ENCODE measurements at places on chromosomes 13 and 19.

DNA sequence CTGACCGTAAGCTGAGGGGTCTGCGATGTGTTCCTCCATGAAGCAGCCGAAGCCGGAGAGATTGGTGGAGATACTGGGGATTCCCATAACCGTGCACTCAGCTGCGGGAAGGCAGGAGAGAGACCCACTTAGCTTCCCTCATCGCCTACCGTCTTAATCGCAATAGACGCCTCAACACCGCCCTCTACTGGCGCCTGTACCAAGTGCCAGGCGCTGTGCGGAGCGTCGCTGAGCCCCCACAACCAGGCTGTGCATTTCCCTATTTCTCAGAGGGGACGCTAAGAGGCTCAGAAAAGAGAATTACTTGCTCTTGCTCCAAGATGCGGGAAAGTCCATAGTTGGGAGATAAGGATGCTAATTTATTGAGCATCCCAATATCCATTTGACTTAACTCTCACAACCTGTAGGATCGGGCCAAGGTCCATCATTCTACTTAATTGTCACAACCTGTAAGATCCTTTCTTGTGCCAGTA lies 5.8 kb downstream of the FTL start:
- DNase-seq = peak; percentile 65

- no peak for DNase-seq
Observed at GRCh38 chr13:107258599-107259187, 690.8 kb upstream of the ARGLU1 start.

- DNase-seq = no peak
Observed at GRCh38 chr19:6274756-6275155, 5.0 kb downstream of the MLLT1 start.

- DNase-seq = no peak
Observed at GRCh38 chr19:47607564-47608073, 1.3 kb upstream of the BICRA start.

DNA sequence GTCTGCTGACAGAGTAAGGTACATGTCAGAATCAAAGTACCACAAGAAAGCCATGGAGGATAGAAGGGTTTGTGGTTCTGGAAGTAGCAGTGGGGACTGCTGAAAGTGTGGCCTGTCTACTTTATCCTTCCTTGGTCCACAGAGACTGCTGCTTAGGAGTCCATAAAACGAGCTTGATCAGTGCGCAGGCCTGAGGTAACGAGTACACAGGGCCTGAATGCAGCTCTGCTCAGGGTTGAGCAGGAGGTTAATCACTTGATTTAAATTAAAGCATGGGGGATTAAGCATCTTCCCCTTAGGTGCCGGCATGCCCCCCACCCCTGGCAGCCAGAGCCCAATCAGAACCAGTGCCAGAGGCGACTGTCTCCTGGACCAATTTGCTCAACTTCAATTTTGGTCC lies 34.9 kb upstream of the WASF3 start:
- DNase-seq = no peak

GRCh38 chr19:18700501-18701249 lies 17.2 kb downstream of the CRTC1 start:
- DNase-seq = peak; percentile 63

GRCh38 chr19:33866696-33867095 lies 70.0 kb downstream of the KCTD15 start:
- DNase-seq = no peak

DNA sequence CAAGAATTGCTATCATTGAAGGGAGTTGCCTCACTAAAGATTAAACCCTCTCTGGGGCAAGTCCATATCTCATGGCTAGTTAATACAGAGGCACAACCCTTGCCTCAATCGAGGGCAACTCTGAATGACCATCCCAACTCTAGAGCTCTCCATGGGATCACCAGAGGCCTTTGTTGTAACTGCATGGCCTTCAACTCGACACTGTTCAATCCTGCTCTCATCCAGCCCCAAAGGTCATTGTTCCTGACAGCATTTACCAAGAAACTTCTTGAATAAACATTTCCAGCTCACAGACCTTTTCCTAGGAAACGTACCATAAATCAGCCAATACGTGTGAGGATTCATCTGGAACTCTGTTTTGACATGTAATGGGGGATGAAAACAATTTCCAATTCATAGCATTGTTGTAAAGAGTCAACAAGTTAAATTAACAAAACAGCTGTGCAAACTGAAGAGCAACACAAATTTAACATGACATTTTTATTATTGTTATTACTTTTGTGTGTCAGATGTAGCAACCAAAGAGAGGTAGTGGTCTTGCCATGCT lies 452.7 kb downstream of the SUCLA2 start:
- DNase-seq = no peak

DNA sequence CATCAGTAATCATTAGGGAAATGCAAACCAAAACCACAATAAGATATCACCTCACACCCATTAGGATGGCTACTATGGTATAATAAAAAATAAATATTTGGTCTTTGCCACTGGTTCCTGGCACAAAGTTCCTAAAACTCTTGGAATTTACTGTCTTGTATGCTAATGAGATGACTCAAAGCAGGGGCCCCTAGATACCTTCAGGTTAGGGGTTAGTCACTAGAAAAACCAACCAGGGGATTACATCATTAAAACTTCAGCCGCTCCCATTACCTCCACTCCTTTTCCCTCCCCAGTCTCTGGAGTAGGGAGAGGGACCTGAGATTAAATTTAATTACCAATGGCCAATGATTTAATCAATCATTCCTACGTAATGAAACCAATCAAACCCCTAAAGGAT lies 49.6 kb downstream of the THSD1 start:
- DNase-seq = no peak

- DNase-seq = no peak
Observed at GRCh38 chr13:91211510-91211909, 136.0 kb upstream of the MIR17HG start.

DNA sequence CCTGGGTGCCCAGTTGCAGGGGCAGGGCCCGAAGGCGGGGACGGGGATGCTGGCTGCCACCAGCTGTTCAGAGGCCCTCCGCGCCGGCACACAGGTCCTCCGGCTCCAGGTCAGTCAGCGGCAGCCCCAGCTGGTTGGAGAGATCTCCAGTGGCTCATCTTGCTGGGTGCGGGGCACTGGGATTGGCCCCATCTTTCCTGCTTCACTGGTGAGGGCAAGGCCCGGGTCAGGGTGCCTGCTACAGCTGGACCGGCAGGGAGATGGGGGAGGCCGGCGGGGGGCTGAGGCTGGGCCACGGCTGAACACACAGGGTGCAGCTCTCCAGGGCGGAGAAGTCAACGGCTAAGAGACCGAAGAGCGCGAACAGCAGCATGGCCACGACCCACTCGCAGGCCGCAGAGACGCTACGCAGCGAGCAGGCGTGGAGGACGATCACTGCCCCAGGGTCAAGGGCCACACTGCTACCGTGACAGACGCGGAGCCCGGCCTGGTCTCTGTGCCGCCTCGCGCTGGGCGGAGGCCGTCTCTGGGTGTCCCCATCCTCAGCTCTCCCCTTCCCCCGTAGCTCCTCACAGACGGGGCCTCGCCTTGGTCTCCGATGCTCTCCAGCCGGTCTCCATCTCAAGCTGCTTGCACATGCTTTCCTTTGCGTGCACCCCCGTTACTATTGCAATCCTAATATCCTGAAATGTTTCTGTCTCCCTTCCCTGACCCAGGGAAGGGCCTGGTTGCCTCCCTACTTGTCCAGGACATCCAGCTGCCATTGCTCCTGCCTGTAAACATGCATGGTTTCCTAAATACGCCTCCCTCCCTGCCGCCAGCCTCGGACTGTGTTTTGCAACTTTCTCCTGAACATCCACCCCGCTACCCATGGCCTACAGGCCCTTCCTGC lies 12.3 kb downstream of the TMEM150B start:
- no peak for DNase-seq

- no peak for DNase-seq
Observed at GRCh38 chr13:26558074-26558805, 757 bp downstream of the WASF3 start.

GRCh38 chr13:114323349-114323748 lies 9.0 kb downstream of the CHAMP1 start:
- DNase-seq = no peak

DNA sequence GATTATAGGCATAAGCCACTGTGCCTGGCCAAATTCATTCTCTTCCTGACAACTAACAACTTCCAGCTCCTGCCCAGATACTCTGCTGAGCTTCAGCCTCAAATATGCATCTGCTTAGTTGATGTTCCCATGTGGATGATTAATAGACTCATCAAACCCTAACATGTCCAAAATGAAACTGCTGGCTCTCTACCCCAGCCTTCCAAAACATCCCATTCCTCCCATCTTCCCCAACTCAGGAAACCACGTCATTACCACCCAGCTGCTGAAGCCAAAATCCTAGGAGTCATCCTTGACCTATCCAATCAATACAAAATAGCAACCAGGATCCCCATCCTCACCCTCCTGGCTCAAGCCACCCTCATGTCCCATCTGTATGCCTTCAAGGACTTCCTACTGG lies 20.9 kb downstream of the POU2F2 start:
- DNase-seq = no peak

- DNase-seq = no peak
Observed at GRCh38 chr13:70959035-70959775, 851.0 kb upstream of the KLHL1 start.
